ENCODE measurements at places on chromosomes 2 and 18.

GRCh38 chr2:121898483-121898882 lies 143.0 kb downstream of the TSN start:
- no peak for DNase-seq

DNA sequence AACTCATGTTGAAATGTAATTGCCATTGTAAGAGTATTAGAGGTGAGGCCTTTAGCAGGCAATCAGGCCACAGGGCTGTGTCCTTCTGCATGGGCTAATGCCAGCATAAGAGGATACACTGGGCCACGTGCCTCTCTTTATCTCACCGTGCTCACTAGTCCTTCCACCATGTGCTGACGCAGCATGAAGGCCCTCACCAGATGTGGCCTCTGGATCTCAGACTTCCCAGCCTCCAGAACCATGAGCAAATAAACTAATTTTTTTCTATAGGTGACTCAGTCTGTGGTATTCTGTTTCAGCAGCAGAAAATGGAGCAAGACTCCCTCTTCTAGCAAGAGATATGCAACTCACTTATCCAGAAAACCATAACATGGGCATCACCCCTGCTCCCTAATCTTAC lies 149.7 kb upstream of the ZNF236 start:
- DNase-seq = no peak

DNA sequence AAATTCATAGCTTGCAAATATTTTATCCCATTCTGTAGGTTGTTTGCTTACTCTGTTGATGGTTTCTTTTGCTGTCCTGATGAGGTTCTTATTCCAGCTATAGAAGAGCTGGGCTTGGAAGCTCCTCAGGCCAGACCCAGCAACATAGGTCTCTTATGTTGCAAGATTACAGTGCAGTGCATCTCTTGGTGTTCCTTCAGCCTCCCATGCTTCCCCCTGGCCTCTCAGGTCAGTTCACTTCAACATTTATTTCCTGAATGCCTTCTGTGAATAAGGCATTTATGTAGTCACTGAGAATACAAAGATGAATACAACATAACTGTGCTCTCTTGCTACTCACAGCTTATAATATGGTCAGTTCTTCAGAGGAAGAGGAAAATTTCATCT lies 179.0 kb upstream of the SLC39A10 start:
- DNase-seq = no peak

GRCh38 chr2:23433282-23433681 lies 48.3 kb downstream of the KLHL29 start:
- no peak for DNase-seq

DNA sequence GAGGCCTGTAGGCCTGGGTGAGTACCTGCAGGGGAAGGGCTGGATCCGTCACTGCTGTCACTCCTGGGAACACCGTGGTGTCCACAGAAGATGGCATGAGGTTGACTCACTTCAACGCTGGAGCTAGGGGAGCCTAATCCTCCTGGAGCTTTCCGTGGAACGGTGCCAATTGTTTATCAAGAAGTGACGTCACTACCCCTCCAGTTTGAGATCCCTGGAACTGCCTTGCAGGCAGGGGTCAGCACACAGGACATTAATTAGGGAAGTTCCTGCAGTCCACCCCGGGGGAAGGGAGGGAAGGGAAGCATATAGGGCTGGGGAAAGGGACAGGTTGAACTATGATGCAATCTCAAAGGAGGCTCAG lies 408.6 kb downstream of the GALR1 start:
- DNase-seq = no peak

Data from OCI-M1 (cell line).